ENCODE measurements at places on chromosomes 4 and X.

DNA sequence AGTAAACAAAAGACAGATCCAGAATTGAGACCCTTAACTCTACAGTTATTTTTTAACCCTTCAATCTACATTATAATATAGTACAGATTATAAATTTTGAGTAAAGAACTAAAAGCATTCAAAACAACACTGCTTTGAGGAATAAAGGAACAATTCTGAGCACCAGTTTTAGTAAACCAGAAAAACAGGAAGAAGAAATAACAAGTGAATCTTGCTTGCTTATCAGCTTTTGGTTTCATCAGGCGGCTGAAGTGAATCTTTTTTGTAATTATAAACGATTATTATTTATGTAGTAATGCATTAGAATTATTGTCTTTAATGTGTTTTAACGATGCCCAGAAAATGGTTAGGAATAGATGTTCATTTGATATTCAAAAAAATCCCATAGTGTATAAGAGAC is 305.4 kb downstream of the ARAP2 start:
- no peak for DNase-seq

DNA sequence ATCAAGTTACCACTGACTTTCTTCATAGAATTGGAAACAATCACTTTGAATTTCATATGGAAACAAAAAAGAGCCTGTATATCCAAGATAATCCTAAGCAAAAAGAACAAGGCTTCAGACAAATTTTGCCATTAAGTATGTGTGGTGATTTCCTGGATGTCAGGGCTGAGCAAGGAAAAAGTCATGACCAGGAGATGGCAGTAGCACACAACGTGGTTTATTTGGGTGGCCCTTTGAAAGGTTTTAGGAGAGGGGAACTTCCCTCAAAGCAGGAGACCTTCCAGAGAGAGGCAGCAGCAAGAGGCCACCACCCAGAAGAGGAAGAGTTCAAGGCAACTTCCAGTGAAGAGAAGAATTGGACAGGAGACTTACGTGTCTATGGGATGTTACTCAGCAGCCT is 18.1 kb upstream of the ZXDB start:
- no peak for DNase-seq

DNA sequence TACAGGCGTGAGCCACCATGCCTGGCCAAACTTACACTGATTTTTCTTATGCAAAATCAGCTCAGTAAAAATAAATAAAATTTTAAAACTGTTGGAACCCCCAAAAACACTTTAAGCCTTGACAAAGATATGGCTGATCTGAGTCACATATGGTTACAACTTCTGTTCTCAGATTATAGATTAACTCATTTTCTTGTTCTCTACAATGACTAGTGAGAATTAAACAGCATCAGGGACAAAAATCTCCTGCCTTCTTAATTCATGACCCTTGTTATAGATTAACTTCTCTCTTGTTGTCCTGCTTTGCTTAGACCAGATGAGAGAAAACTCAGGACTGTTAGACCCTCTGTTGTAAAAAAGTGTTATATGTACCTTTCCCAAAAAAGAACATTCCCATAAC is 24.2 kb upstream of the EXOC1L start:
- DNase-seq, result no peak

DNA sequence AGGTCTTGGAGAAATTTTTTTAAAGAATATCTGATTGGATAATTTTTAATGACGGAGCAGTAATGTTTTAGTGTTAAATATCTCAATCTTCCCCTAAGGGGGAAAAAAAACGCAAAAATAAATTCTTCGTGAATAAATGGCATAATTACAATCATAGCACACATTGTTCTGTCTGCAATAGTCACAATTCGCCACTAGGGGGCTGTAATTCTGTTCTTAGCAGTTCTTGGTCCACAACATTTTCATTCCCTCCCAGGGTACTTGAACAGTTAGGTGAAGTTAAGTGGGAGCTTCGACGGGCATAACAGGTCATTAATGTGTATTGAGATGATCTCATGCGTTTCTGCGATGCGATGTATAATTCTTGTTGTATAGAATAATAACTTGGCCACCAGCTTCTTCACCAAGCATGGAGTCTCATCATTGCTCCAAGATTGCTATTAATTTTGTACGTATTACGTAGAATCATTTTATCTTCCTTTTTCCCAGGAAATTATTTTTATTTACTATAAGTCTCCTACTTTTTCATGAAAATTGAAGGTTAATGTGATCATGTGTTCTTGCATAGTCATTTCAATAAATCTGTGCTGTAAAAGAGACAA is 27.2 kb downstream of the HTR2C start:
- DNase-seq, result no peak

- DNase-seq, result peak; percentile 57
These were observed at the start of gene IL15 for GRCh38 chr4:141636082-141636770. Gene IL15 (plus strand): TSS chr4:141636583. CDS start chr4:141719465, 82,882 bp downstream.

DNA sequence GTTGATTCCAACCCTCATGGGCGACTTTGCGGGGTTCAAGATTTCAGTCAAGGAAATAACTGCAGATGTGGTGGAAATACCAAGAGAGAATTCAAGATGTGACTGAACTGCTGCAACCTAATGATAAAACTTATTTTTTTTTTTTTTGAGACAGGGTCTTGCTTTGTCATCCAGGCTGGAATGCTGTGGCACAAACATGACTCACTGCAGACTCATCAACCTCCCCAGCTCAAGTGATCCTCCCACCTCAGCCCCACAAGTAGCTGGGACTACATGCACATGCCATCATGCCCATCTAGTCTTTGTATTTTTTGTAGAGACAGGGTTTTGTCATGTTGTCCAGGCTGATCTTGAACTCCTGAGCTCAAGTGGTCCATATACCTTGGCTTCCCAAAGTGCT is 19.5 kb upstream of the WDFY3 start:
- DNase-seq, result no peak

DNA sequence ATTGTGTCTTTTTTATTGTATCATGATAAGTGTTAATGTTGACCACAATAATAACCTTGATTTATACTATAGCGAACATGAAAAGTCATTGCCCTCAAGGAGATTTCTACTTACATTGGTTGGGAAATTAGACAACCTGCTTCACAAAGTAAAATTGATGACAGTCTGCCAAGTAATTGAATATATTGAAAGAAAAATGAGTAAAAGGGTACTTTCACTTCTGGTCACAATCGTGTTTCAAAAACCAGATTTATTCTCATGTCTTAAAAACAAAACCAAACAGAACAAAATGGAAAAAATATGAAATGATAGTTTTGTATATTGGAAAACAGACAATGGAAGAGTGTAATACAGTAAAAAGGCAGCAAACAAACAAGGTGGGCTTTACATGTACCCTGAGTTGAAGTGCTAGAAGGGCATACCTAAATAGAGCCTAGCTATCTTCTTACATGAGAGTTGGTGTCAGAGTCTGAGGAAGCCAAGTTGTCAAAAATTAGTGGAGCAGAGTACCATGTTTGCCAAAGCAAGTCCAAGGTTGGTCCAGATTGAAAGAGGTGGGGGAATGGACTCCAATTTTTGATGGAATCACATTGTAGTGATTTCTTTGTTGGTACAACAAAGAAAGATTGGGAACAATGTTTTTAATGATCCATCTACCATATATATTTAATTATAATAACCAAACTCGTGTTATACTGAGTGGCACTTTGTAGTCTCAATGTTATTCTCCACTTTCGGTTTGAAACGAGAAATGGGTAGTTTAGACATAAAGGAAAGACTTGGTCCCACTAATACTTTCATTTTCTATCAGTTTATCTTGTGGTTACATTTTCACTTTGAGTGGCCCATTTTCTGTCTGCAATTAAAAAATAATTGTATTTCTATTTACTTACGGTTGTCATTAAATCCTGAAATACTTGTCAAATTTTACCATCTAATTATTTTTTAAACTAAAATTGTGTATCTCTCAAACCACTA is 775.6 kb downstream of the STIM2 start:
- DNase-seq, result no peak

DNA sequence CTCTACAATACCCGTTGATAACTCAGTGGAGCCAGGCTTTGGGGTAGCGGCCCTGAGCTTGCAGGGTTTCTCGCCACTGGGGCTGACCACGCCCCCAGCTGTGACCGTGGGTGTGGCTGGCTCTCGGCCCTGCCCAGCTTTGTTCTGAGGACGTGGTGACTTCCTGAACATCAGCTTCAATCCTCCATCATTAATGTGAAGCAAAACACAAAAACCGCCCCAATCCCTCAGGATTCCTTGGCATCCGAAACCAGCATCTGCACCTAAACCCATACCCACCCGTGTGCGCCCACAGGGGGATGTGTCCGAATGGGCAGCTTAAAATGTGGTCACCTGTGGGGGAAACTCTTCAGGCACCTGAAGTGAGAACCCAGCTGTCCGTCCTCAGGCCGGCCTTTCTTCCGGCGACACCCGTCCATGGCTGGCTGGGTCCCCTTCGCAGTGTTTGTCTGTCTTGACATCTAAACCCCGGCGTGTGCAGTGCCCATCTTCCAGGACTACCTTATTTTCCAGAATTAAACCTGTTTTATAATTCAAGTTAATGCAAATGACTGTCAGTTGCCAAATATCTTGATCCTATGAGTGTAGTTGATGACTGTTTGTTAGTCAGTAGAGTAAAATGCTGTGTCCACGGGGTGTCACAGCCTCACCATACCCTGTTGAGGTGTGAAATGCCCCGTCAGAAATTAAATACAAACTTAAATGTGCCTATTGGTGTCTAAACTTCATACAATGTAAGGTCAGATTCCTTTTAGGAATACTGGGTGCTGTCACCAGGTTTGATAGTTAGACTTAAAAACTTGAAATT is 27.3 kb downstream of the NELFA start:
- no peak for DNase-seq

DNA sequence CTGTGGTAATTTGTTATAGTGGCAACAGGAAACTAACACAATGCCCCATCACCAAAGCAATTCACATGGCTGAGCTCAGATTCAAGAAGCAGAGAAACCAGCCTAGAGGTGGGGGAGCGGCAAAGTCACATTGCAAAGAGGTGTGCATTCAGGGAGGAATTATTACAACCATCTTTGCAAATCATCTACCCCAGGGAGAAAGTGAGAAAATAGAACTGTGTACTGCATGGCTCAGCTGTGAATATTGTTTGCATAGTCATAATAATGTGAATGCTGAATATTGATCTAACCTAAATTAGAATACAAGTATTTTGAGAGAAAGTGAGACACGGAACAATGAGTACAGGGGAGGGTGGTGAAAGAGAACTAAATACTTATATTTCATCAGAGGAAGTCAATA is 387.9 kb downstream of the BCOR start:
- DNase-seq, result no peak

DNA sequence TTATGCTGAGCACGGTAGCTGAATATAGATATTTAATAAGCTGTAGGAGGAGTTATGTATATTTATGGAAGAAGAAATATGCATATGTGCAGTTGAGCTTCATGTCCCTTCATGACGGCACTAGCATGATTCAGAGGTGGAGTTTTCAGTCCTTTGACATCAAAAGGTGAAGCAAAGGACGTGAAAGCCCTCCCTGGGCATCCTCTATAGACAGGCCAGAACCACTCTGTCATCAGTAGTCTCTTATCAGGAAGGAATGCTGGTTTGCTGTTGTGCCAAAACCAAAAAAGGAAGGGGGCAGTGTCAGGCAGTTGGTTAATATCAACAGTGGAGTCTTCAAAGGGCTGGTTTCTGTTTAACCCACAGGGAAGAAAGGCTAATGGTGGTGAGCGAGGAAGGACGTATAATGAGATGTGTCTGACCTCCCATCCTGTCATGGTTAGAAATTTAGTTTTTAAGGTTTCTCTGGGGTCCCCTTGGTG is 23.5 kb upstream of the IL2 start:
- DNase-seq, result no peak

DNA sequence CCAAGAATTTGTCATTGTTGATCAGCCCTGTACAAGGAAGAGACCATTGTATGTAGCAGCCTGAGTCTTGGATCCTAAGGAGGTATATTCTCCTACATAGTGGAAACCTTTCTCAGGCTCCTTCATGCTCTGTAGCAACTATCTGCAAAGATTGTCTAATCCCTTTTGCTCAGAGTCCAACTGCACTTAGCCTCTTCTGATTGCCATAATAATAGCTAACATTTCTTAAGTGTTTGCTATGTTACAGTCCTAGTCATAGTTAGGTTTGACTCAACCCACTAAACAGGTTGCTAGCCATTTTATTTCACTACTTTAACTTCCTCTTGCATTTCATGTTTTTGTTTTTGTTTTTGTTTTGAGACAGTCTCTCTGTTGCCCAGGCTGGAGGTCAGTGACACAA is 50.8 kb upstream of the SLC16A2 start:
- DNase-seq, result no peak

- no peak for DNase-seq
These were observed 61.4 kb upstream of the TRIM2 start for GRCh38 chr4:153142700-153143438.

- DNase-seq, result no peak
These were observed 23.5 kb upstream of the CA5B start for GRCh38 chrX:15714529-15714928.

- no peak for DNase-seq
These were observed 17.0 kb downstream of the ADGRA3 start for GRCh38 chr4:22498866-22499265.

- DNase-seq, result no peak
These were observed 126.0 kb downstream of the EMCN start for GRCh38 chr4:100391863-100392262.
